ENCODE measurements at places on chromosomes 1 and 21. TPM values are rescaled to one million over a fixed set of nuclear protein-coding genes. Genes with fewer than 3 reads are reported as not detected.

GRCh38 chr1:201515895-201516294 lies 9.0 kb upstream of the CSRP1 start:
- no peak for DNase-seq

DNA sequence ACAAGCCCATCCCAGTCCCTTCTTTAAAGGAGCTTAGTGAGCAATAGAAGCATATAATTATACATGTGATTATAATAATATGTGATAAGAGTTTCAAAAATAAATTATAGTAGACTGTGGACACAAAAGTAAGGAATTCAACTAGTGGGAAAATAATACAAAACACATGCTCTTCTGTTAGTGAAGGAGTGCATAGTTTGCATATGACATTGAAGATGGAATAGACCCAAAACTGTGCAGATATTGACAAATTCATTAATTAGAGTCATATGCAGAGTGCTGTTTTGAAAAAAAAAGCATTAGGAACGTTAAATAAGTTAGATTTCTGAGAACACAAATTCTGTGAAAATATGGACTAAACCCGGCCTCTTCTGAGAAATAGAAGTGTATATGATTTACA lies 278.8 kb downstream of the ASTN1 start:
- DNase-seq, result no peak

DNA sequence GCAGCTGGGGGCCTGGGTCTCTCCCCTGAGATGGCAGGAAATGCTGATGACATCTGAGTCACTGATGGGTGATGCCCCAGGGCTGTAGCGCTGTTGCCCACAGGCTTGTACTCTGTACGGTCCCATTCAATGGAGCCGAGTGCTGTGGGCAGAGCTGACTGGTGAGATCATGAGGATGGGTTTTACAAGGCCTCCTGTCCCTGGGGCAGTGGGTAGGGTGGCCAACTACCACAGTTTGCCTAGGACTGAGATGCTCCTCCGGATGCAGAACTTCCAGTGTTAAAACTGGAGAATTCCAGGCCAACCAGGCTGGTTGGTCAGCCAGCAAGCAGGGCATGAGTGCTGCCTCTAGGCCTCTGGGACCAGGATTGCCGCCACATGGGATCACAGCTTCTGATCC lies 9.2 kb downstream of the PHLDA3 start:
- no peak for DNase-seq

DNA sequence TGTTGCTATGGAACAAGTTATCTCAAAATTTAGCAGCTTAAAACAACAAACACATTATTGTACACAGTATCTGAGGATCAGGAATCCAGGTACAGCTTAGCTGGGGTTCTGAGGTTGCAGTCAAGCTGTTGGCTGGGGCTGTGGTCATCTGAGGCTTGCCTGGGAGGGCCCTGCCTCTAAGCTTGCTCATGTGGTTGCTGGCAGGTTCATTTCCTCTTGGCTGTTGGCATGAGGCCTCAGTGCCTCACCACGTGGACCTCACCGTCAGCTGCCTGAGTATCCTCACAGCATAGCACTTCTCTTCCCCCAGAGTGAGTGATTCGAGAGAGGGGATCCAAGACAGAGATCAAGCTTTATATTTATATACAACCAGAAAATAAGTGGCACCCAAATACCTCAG lies 18.6 kb downstream of the NTPCR start:
- DNase-seq, result peak; percentile 21

DNA sequence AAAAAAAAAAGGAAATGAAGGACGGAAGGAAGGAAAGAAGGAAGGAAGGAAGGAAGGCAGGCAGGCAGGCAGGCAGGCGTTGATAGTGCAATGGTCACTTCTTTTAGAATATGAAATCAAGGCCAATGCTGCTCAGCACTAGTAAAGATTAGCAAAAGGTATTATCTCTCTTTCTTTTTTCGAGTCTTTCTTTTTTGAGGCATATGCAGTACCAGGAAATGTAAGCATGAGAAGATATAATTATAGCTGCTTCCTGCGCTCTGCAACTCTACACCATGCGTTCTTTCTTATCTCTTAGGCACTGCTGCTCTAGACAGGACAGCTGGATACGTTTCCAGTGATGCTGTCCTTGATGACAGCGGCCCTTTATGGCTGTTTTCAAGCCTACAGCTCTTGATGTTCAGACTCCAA lies 1512.5 kb upstream of the B3GALT2 start:
- DNase-seq, result no peak

DNA sequence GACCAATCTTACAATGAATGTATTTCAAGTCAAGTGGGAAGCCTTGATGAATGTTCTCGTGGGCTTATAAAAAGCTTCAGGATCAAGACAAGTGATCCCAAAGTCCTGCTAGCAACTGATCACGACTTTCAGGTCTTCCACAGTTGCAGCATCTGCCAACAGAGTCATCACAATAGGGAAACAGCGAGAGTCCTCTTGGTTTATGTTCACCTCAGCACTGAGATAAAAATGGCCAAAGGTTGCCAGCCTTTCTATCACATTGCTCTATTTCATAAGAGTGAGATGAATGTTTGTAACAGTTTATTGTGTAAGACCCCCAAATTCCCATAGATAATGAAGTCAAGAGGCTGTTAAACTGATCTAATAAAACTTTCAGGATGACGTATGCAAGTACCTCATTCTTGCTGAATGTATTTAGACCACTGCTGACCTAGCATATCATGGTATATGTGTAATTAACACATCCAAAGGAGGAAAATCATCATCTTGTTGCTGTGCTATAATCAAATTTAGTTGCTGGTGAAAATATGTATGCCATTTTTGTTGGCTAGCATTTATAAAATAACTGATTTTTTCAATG lies 150.6 kb downstream of the TGFBR3 start:
- no peak for DNase-seq

Gene REG4
- not detected for total RNA-seq
